ENCODE measurements at places on chromosomes 2 and 18.

GRCh38 chr2:231693956-231694355, 14.4 kb upstream of the PTMA start:
- DNase-seq: no peak

DNA sequence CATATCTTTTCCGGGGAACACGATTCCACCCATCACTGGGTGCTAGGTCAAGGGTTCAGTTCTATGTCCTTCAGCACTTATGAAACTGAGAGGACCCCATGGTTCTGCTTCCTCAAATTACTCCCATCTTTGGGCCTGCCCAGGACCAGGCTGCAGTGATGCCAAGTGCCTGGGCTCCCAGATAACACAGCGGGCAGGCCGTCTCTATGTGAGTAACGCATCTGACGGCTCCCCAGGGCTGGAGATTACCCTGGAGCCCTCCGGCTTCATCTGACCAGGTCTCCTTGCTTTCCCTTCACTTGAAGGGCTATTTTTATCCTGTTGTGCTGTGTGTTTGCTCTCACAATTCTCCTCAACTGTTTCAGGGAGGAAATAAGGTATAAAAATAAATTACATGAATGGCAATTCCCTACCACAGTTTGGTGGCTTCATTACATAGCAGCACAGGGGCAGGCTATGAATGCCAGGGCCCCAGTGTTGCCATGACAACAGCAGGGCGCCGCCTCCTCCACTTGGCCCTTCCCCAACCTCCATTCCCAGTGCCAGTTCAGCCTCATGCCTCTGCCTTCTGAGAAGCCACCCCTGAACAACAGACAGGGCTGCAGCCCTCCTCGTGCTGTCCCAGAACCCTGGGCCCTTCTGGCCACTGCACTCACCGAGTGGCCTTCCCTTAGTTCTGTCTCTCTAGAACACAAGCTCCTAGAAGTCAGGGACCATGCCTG, 25.4 kb upstream of the TMEM131 start:
- DNase-seq: no peak

- DNase-seq: no peak
Measured at GRCh38 chr2:3034856-3035255, 342.8 kb downstream of the EIPR1 start.

DNA sequence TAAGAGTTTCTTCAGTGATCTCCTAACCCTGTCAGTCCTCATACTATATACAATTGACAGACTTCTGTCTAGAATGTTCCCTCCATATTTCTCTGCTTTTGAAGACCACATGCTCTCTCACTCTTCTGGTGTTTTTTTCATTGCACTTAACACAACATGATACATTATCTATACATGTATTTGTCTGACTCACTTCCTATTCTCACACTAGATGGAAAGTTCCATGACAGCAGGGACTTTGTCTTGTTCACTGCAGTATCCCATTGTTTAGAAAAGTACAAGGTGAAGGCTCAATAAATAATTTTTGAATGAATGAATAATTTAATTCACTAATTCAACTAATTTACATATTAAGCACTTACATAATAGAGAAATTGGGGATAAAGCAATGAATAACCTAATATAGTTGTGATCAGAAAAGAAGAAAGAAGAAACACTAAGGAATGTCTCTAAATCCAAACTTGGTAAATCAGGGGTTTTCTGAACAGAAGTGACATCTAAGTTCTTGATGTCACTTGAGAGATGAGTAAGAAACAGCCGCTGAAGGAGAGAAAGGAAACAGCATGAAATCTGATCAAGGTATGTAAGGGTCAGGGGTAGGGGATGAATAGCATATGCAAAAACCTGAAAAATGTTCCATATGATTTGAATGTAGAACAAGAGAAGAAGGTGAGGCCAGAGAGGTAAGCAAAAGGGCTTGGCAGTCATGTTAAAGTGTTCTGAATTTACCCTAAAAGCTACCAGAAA, 42.4 kb downstream of the MBD2 start:
- no peak for DNase-seq

- DNase-seq: no peak
Measured at GRCh38 chr2:9993488-9994165, 42.1 kb downstream of the GRHL1 start.

- DNase-seq: no peak
Measured at GRCh38 chr2:109558076-109558882, 55.5 kb downstream of the SEPTIN10 start.

GRCh38 chr2:24785671-24786321, 7.4 kb downstream of the PTRHD1 start:
- DNase-seq: no peak

DNA sequence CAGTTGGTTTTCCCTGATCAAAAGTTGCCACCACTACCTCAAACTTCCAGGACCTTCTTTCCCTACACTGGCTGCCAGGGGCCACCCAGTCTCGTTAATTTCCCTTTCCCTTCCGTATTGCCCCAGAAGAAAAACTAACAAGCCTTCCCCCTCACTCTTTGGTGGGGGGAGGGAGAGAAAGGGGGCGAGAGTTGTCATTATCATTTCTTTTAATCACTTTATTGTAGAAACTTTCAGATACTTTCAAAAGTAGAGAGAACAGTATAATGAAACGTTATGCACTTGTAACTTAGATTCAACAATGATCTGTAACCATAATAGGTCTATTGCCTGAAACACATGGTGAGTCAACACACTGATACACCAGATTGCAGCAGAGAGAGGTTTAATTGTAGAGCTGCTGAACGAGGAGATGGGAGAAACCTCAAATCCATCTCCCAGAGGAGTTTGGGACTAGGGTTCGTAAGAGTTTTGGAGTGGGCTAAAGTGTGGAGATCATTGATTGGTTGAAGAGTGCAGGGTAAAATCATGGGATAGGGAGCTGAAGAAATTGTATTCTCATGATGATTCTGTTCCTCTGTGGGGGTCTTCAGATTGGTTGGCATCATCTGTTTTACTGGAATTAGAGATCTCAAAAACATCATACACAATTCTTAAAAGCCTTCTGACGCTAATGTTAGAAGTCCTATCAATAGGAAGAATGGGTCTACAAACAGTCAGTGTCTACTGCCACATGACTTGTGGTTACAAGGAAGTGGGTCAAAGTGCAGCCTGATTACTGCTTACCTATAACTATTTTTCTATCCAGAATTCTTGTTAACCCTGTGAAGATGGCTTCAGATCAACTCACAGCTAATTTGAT, 2.6 kb upstream of the RNF149 start:
- DNase-seq: no peak

DNA sequence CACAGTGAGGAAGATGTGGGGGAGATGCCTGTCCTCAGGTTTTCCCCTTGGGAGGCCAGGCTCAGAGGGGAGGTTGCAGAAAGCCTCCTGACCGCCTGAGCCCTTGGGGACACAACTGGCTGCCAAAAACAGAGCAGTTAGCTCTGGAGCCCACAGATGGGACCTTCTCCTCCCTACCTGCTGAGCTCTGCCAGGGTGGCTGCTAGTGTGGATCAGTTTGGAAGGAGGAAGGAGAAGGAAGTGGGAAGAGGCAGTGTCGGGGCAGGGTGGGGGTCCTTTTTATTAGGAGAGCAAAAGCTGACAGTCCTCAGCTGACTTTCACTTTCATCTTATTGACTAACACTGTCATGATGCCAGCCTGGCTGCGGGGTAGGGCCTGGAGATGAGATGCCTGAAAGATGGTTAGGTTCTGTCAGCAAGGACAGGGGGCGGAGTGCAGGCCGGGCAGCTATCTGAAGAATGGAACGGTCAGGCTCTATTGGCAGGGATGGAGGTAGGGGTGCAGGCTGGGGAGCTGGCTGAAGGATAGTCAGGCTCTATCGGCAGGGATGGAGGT, 188.5 kb upstream of the HDAC4 start:
- DNase-seq: no peak

DNA sequence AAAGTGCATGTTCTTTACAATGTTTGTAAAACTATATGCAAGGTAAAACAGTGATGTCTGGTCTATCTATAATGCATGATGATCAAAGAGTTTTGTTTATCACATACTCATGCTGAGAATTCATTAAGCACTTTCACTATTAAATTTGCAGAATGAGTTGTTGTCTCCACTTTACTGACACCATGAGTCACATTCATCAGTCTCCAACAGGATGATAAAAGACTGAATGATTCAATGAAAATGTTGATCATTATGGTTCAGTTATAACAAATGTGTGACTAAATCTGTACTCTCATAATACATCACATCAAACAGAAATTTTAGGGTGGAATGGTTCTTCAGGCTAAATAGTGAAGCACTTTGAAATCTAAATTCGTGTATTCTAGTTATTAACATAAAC, 129.0 kb downstream of the ERBB4 start:
- no peak for DNase-seq

GRCh38 chr18:27750014-27750413, 426.9 kb downstream of the CDH2 start:
- DNase-seq: no peak

DNA sequence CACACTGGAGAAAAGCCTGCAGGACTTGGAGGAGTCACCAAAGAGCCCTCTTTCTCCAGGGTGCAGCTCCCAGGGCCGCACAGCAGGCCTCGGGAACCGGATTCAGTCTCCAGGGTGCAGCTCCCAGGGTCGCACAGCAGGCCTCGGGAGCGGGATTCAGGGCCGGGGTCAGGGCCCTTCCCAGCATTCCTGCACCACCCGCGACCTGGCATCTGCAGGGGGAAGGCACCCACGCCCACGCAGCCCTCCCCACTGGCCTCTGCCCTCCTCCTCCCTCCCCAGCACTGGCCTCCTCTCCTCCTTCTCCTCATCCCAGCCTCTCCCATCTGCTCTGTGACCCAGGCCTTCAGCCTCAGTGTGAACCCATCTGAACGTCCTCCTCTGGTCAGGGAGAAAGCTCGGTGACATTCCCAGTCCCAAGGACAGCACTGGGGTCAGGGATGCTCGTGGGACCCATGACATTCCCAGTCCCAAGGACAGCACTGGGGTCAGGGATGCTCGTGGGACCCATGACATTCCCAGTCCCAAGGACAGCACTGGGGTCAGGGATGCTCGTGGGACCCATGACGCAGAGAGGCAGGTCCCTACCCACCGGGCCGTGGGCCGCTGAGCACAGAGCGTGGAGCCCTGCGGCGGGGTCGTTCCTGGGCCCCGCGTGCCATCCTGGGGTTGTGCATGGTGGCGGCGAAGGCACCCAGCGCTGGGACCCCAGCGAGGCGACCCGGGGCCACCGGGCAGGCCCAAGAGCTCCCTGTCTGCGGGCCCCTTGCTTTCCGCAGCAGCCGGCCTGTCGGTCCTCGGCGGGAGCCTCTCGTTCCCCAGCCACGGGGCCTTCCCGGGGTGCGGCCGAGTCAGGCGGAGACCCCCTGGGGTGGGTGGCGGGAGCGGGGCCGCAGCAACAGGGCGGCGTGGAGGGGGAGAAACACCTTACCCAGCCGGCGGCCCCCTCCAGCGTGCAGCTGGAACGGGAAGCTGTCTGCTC, 550.2 kb upstream of the SALL3 start:
- DNase-seq: no peak

DNA sequence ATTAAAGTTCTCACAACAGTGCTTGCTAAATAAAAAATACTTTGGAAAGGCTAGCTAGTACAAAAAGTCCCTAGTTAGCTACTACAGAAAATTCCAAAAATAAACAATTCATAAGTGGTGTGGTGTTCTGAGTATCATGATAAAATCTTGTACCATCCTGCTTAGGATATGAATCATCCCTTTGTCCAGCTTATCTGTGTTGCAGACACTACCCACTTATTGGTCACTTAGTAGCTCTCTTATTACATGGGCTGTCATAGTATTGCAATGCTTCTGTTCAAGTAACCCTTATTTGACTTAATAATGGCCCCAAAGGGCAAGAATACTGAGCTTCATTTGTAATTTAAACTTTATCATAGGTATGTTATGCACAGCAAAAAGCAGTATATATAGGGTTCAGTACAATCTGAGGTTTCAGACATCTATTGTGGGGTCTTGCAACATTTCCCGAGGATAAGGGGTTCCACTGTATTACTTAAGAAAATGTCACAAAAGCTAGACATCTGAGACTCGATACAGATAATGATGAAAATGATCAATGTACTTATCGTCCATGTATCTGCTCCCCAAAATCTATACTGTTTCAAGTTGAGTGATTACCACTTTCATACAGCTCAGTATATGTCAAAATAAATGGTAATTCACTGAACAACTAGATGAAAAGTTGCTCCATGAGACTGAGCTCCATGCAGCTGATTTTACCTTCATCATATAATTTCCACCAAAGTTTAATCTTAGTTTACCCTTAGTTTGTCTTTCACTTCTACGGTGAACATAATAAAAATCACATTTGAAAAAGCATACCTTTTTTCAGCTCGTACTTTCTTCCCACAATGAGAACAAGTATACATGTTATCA, 93.8 kb downstream of the C2orf74 start:
- DNase-seq: no peak

- no peak for DNase-seq
Measured at GRCh38 chr2:174007010-174007409, 41.8 kb upstream of the SP3 start.

DNA sequence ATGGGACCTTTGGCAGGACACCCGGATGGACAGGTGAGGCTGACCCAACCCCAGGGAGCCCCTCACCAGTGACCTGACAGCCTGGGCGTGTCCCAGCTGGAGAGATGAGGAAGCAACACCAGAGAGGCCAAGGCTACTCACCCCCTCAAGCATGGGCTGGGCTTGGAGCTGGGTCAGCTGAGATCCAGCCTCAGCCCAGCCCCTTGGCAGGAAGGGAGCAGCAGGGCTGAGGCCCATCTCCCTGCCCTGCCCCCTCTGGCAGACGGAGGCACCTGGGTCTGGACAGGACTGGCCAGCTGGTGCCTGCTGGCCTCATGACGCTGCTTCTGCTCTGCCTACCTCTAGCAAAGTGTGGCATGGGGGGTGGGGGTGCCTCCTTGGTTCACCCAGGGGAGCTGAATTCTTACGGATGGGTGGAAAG, 37.8 kb downstream of the HS6ST1 start:
- DNase-seq: no peak

GRCh38 chr18:78543201-78543725, 436.4 kb upstream of the SALL3 start:
- no peak for DNase-seq

GRCh38 chr2:74515271-74515980, 1.2 kb downstream of the TLX2 start:
- DNase-seq: no peak

GRCh38 chr2:222256250-222256649, 42.5 kb downstream of the PAX3 start:
- DNase-seq: no peak

- DNase-seq: no peak
Measured at GRCh38 chr18:78698914-78699313, 280.7 kb upstream of the SALL3 start.

GRCh38 chr2:240293557-240294461, 141.7 kb upstream of the GPC1 start:
- DNase-seq: no peak

DNA sequence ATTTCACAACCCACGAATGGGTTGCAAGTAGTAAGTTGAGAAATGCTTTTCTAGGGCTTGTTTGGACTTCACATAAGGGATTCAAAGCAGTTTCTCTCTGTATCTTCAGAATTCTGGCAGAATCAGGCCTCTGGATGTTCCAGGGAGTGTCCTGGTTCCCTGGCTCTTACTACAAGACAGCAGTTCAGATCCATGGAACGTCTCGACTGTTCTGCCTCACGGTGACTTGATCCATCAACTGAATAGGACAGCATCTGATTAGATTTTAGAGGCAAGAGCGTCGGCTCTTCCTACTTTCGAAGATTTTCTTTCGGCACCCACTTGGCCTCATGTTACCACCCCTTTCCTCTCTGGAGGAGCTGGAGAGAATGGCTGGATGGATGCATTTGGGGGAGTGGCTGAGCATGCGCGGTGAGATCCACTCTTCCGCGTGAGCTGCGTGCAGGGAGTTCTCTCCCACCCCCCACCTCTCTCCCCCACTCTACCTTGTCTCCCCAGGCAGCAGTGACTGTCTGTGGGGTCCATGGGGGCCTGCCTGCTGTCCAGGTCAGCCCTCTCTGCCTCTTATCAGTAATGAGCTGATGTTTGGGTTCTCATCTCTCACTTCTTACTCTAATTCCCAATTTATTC, 132.5 kb downstream of the VAPA start:
- DNase-seq: no peak
